ENCODE measurements at places on chromosomes 1 and 21.

GRCh38 chr1:229028544-229028943 is 242.4 kb upstream of the RAB4A start:
- peak; percentile 71 for DNase-seq

GRCh38 chr1:119147661-119148090 is 7.2 kb upstream of the WARS2 start:
- DNase-seq = no peak

DNA sequence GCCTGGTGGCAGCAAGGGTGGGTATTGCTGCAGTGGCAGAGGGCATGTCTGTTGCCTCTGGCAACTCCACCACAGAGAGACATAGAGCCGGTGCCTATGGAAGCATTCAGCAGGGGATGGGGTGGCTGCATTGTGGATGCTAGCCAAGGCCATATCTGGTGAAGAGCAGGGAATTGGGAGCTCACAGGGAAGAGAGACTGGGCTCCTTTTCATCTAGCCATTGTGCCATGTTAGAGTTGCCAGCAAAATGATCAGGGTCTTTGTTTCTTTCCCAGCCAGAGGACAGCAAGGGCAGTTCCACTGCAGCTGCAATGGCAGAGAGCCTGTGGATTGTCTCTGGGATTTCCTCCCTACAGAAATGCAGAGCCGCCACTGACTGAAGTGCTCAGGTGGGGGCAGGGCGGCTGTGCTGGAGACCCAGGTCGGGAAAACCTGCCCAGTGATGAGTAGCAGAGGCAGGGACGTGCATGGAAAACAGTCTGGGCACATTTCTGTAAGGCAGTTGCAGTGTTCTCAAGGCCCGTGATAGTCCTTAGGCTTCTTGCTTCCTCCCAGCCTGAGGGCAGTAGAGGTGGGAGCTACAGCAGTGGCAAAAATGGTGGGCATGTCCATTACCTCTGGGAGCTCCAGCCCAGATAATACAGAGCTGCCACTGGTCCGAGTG is 40.2 kb upstream of the CYP4X1 start:
- peak; percentile 37 for DNase-seq

- no peak for DNase-seq
Observed at GRCh38 chr1:167118188-167118587, 24.3 kb downstream of the STYXL2 start.

DNA sequence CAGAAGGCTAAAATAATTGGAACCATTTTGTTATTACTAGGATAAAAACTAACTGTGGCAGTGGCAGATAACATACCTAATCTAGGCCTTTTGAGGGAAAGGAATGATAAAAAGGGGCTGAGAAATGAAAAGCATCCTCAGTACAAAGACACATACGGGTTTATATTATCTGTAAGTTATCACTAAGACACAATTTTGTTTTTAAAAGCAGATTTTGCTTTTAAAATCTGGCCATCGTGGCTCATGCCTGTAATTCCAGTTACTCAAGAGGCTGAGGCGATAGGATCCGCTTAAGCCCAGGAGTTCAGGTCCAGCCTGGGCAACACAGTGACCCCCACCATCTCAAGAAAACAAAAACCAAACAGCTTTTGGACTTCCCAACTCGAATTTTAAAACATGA is 24.8 kb upstream of the HP1BP3 start:
- no peak for DNase-seq
